ENCODE measurements at places on chromosomes 1 and 21.

DNA sequence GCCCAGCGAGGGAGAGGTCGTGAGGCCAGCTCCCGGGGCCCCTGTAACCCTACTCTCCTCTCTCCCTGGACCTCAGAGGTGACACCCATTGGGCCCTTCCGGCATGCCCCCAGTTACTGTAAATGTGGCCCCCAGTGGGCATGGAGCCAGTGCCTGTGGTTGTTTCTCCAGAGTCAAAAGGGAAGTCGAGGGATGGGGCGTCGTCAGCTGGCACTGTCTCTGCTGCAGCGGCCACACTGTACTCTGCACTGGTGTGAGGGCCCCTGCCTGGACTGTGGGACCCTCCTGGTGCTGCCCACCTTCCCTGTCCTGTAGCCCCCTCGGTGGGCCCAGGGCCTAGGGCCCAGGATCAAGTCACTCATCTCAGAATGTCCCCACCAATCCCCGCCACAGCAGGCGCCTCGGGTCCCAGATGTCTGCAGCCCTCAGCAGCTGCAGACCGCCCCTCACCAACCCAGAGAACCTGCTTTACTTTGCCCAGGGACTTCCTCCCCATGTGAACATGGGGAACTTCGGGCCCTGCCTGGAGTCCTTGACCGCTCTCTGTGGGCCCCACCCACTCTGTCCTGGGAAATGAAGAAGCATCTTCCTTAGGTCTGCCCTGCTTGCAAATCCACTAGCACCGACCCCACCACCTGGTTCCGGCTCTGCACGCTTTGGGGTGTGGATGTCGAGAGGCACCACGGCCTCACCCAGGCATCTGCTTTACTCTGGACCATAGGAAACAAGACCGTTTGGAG lies 23.7 kb upstream of the TNFRSF1B start:
- no peak for DNase-seq

GRCh38 chr1:172827301-172827700 lies 168.4 kb downstream of the FASLG start:
- DNase-seq = no peak

- DNase-seq = no peak
Observed at GRCh38 chr1:220457957-220458609, 69.9 kb upstream of the MARK1 start.

- no peak for DNase-seq
Observed at GRCh38 chr1:235366286-235366685, 941 bp upstream of the TBCE start.

DNA sequence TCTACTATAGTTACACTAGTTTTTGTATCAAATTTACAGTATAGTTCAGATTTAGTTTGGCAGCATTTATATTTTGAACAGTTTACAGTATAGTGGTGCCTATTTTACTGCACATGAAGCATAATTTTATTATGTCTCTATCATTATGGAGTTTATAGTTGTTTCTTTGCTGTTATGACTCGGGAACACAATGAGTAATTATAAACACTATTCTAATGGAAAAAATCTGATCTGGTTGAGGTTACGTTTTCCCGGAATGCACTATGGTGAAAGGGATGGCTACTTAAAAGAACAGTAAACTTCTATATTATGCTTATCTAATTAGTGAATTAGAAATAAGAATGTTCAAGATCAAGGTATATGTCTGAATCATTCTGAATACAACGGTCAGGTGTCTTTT lies 10.6 kb downstream of the LCA5L start:
- DNase-seq = no peak

DNA sequence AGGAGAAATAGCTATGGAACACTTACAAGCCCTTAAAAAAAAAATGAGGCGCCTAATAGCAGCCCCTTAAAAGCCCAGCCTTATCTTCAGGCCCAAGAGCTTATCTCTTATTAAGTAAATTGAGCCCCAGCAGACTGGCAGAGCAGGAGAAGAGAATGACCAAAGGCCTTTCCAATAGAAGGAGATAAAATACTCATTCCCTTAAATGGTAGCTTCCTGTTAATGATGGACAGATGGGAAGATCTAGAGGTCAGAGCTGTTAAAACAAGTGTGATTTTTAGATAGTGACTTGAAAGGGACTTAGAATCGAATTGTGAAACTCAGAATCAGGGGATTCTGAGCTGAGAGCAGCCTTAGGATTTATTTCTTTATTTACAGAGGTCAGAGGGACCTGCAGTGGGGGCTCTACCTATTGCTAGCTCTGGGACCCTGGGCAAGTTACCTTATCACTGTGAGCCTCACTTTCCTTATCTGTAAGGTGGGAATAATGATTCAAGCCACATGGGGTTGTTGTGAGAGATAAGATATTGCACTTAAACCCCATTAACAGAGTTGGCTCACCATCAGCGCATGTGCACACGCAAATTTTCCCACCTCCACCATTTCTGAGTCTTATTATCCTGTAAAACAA lies 101.3 kb upstream of the C8B start:
- DNase-seq = no peak

DNA sequence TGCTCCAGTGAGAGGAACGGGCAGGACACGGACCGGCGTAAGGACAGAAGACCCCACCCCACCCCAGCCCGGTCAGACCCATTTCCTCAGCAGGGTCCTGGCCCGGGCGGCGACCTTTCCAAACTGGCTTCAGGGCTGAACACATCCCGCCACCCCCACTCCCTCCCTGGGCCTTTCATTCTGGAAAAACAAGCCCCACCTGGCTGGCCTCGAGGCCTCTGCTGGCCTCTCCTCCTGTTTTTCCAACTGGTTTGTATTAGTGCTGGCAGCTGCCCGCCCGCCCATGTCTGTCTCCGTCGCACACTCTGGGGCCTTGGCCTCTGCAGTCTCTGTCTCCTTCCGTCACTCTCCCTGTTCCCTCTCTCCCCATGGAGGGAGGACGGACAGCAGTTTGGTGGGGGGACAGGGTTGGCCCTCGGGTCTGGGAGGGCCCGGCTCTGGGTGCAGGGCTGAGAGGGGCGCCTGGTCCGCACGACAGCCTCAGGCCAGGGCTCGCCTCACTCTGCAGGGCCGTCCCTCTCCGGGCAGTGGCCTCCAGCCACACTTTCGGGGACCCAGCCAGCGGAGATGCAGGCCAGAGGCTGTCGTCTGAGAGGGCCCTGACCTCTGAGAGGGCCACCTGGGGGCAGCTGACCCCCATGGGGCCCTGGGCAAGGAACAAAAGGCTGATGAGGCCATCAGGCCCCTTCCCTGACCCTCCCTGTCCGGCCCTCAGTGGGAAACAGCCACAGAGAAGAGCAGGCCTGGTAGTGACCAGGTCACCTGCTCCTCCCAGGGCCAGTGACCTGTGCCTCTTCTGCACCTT lies 1.5 kb upstream of the MXRA8 start:
- DNase-seq = no peak

DNA sequence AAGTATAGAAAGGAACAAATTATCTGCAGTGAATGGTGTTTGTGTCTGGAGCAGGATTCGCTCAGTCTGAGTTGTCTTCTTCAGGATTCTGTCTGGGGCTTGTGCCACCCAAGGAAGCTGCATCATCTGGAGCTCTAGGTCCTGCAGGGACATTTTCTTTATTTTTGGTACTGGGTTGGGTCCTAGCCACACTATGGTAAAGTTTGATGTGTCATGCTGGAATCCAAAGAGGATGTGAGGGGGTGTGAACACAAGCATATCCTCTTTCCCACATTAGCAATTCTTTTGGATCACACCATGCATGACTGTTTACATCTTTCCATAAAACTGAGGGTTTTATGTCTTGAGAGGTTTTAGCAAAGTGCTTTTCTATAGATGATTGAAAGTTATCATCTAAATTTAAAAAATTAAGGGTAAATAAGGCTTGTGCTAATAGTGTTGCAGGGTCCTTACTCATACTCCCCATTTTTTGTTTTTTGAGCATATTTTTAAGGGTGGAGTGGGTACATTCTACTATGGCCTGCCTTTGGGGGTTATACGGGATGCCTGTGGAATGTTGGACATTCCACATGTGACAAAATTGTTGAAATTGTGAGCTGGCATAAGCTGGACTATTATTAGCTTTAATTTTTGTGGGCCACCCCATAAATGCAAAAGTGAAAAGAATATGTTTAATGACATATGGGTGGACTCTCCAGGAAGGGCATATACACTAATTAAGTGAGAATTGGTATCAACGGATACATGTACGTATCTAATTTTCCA lies 152.0 kb upstream of the HMCN1 start:
- DNase-seq = no peak

DNA sequence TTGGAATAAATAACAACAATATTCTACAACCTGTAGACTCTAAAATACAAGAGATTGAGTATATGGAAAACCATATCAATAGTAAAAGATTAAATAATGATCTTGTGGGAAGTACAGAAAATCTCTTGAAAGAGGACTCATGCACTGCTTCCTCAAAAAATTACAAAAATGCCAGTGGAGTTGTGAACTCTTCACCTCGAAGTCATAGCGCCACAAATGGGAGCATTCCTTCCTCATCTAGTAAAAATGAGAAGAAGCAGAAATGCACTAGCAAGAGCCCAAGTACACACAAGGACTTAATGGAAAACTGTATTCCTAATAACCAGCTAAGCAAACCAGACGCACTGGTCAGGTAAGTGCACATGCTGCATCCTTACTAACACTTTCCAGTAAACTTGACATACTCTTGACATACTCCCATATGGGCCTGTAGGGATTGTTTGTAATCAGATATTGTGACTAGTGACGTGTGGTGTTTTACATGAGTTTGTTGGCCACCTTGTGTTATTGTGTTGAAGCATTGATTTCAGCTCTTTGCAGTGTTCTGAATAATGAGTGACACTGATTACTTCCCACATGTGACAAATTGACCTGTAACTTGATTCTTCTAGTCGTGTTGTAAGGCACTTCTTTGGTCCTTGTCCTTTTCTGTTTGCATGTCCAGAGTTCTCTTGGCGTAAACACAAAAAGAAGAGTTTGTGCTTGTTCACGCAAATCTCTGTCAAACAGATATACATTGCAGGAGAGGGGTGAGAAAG lies 28.0 kb downstream of the MACO1 start:
- no peak for DNase-seq

GRCh38 chr1:222843469-222844410 lies 28.9 kb downstream of the DISP1 start:
- DNase-seq = no peak

DNA sequence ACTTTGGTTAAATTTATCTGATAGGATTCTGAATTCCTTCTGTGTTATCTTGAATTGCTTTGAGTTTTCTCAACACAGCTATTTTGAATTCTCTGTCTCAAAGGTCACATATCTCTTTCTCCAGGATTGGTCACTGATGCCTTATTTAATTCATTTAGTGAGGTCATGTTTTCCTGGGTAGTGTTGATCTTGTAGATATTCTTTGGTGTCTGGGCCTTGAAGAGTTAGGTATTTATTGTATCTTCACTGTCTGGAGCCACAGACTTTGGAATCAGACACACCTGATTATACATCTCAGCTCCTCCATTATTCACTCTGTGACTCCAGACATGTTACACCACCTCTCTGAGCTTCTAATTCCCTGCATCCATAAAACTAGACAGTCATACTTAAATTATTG lies 34.2 kb upstream of the ETS2 start:
- DNase-seq = no peak

DNA sequence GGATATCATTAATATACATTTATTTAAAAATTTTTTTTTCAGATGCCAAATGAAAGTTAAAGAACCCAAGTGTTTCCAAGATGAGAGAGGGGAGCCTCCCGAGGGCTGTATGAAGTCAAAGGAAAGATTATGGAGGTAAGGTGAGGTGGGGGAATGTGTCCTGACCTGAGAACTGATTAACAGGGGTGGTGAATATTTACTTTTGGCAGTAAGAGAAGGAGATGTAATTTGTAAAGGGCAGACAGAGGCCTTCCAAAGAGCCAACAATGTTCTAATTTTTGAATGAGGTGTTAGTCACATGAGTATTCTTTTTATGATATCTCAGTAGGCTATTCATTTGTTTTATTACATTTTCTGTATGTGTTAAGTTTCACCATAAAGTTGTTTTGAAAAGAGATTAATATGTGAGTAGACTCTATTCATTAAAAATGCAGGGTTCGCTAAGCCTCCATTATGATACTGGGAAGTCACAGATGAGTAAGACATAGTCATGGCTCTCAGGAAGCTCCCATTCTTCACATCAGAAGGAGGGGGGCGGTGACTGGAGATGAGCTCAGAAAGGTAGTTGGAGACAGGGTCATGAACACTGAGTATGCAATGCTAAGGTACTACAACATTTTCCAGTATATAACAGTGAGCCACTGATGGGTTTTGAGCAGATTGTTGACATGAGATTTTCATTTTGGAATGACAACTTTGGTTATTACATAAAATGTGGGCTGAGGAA lies 62.4 kb upstream of the TNFSF18 start:
- DNase-seq = no peak

DNA sequence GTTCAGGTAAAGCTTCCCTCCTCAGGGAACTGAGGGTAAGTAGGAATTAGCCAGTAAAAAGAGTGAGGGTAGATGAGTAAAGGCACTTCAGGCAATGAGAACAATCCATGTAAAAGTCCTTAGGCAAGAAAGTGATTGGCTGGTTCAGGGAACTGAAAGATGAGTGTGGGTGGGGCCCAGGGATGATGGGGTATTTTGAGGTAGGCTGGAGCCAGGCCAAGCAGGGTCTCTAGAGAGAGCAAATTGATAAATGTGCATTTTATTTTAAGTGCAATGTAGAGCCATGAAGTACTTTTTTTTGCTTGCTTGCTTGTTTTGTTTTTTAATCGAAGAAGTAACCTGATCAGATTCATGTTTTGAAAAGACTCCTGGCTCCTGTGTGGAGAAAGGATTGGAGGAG lies 26.5 kb downstream of the OSBPL9 start:
- no peak for DNase-seq

GRCh38 chr1:93029317-93029716 lies 49.8 kb upstream of the MTF2 start:
- DNase-seq = no peak

DNA sequence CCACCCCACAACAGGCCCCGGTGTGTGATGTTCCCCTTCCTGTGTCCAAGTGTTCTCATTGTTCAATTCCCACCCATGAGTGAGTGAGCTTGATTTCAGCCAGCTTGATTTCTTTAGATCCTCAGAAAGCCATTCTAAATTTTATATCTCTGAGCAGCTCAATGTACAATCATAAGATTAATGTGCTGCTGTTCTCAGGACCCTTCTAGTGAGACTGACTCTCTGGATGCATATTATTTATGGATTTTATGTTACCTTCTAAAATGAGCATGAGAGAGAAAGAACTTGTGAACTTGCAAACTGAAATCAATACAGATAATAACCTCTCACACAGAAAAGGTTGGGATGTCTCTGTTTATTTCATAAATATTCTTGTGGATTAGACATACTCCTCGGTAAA lies 1133.5 kb upstream of the TMPRSS15 start:
- no peak for DNase-seq

- no peak for DNase-seq
Observed at GRCh38 chr1:24387636-24388175, 25.9 kb downstream of the STPG1 start.

- no peak for DNase-seq
Observed at GRCh38 chr1:53660666-53661065, 78.3 kb downstream of the GLIS1 start.

GRCh38 chr1:148362626-148363438 lies 120.3 kb downstream of the PPIAL4G start:
- DNase-seq = no peak

- DNase-seq = no peak
Observed at GRCh38 chr1:23103001-23103889, 65.4 kb downstream of the LUZP1 start.
